CD8-positive, alpha-beta memory T cell (primary cell): ENCODE measurements at places on chromosomes 7 and 10.

DNA sequence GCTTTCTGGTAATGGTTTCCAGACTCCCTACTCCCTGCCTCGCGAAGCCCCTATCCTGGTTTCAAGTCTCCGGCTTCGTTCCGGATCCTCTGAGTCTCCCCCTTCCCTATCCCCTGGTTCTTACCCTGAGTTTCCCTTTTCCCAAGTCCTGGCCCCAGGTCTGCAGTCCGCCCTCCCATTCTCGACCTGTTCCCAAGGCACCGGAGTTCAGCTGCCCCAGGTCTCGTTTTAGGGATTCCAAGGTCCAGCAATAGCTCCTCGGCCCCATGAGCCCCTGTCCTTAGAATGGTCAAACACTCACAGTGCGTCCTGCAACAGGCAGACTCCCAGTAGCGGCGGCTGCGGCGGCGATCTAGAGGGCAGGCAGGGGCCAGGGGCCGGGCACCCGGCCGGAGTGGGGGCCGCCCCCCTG, 274 bp downstream of the PITX3 start:
- no peak for DNase-seq

DNA sequence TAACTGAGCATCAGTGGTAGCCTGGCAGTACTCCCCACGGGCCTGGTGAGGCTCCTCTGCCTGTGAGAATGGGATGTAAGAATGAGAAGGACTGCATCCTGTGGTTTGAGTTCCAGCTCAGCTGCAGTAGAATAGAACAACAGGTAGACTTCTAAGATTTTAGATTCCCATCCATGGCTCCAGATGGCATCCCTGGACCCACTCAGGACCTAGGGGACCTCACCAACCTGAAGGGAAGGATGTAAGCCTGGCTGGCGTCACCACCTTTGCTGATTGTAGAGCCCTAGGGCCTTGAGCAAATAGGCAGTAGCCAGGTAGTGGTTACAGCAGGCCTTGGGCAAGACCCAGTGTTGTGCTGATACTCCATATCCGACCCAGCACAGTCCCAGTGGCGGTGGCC, 9.6 kb upstream of the AOC1 start:
- no peak for DNase-seq

- no peak for DNase-seq
Observed at GRCh38 chr7:83038787-83039186, 123.9 kb downstream of the PCLO start.

DNA sequence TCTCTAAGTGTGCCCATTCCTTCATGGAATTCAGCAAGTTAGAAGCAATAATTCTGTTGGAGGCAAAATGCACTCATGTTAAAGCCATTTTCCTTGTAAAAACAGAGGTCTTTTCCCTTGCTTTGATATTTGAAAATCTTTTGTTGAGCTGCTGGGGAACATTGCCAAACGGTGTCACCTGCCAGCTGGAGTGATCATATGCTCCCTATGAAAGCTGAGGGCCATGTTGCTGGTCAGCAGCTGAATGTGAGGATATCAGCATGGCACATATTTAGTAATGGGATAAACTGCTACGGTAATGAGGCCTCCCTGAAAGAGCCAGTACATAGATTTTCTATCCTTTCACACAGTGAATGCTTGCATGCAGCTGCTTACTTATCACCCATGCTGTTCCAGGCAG, 224.3 kb downstream of the THSD7A start:
- no peak for DNase-seq

DNA sequence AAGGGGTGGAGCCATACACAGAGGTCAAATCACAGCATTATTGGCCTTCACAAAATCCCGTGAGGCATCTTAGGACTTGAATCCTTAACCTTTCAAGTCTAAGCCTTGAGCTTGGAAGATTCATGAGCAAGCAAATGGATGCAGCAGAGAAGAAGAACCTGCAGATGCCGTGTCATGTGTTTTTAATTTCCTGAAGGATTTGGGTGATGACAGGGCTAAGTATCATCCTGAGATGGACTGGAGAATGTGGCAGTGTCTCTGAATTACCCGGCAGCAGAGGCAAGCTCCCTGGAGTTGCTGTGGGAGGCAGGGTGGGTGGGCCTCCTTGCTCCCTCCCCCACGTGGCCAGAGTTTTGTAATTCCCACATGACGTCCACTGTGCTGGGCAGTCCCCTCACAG, 50.8 kb downstream of the GCC1 start:
- no peak for DNase-seq

- no peak for DNase-seq
Observed at GRCh38 chr7:26318921-26319320, 27.3 kb downstream of the SNX10 start.

DNA sequence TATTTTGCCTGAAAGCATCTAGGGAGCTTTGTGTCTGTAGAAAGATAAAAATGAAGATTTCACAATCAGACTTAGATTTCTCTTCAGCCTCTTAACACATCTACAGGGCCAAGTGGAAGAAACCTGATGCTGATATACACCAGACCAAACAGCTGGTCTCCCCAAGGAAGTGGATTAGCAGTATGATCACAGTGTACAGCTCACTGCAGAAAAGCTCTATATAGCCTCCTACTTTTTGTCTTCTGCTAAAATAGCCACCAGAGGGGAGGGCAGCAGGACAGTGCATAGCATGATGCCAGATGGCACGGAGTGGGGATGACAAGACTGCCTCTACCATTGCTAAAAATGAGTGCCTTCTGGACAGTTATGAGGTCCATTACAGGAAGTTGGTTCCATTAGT, 16.0 kb downstream of the FAM13C start:
- DNase-seq: no peak

GRCh38 chr10:79329529-79329928, 17.7 kb upstream of the PPIF start:
- no peak for DNase-seq

- no peak for DNase-seq
Observed at GRCh38 chr10:85492684-85493083, 873.9 kb downstream of the GRID1 start.

DNA sequence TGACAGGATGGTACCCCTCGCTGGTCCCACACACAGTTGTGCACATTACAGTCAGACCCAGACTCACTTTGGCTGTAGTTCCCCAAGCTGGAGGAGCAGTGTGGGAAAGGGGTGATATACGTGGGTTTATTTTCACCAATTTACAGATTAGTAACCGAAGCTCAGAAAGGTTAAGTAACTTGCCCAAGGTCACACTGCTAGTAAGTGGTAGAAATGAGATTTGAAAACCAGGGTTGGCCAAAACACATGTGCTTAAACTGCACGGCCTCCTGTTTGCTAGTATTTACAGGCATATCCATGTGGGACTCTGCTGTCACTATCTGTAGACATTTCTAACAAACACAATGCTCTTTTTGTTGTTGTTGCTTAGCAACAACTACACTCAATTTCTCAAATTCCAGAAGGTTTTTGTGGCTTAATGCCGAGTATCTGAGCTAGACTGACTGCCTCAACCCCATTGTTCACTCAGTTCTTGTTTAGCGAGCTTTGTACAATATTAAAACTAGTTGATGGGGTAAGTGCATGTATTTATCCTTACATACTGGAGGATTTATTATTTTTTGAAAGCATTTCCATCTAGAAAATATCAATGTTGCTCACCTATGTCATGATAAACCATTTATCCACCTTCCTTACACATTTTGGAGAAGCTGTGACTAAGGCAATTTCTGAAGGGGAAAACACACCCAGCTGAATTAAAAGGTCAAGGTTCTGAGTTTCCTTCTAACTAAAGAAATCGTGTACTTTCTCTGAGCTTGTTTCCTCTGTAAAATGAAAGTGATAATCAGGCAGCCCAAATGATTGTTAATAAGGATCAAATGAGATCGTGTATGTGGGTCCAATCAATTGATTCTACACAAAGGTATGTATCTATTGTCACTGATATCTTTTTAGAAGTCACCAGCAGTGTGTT, 5.3 kb upstream of the TMEM139 start:
- DNase-seq: no peak

DNA sequence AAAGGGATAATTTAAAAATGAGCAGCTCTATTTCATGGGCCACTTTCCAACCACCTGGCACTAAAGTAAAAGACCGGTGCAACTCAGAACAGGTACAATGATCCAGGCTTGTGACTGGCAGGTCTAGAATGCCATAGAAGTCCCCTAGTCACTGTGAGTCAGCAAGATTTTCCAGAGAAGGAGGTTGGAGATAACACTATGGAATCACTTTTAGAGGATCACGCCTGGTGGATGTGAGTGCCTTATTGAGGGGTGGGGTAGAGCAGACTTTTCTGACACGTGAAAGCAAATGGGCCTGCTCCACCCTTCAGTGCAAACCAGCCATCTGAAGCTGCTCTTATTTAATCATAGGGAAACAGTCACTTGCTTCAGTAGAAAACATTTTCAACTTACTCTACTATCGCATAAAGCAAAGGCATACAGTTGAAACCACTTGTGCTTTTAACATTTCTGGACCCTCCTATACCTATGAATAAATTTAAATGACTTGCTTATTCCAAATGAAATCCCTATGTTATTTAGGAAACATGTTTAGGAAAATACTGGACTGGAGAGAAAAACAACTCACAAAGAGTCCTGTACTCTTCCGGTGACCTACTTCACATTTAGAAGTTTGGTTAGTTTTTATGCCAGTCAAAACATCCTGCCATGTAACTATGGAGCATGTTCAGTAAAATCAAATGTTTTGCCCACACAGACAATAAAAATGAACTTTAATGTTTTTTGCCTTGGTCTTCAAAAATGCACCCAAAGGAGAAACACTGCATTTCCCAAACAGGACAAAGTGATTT, 21.5 kb upstream of the AKR1C1 start:
- DNase-seq: no peak

DNA sequence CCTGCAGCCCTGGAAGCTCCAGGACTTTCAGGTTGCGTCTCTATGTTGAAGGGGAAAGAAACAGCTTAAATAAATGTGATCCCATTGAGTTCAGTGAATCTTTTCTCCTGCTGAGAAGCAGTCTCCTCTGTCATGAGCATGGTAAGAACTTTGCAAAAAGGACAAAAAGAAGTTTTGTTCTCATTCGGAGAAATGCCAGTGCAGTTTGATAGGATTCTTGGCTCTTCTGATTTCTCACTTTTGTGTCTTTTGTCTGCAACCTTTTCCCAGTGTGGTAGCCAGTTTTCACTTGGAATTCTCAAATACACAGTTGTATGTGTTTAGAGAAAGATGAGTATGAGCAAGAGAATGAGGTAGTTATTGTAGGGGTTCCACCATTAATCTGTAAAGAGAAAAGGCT, 64.3 kb downstream of the AP3M1 start:
- DNase-seq: no peak

- no peak for DNase-seq
Observed at GRCh38 chr10:74011770-74012169, 13.9 kb downstream of the VCL start.

GRCh38 chr10:96919785-96920430, 87.8 kb downstream of the LCOR start:
- DNase-seq: no peak

DNA sequence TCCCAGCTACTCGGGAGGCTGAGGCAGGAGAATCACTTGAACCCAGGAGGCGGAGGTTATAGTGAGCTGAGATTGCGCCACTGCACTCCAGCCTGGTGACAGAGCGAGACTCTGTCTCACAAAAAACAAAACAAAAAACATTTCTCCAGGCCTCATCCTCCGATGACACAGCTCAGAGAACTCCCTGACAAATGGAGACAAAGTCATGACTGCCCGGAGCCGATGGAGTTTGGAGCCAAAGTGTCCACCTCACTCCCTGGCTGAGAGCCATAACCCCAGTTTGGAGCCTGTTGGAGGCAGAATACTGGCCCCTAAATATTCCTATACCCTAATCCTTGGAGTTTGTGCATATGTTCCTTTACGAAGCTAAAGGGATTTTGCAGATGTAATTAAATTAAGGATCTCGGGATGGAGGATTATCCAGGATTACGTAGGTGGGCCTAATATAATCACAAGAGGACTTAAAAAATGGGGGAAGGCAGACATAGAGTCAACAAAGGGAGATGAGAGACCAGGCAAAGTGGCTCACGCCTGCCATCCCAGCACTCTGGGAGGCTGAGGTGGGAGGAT, 22.7 kb downstream of the SSC4D start:
- DNase-seq: no peak

- no peak for DNase-seq
Observed at GRCh38 chr10:102420181-102420713, 389 bp upstream of the FBXL15 start.

DNA sequence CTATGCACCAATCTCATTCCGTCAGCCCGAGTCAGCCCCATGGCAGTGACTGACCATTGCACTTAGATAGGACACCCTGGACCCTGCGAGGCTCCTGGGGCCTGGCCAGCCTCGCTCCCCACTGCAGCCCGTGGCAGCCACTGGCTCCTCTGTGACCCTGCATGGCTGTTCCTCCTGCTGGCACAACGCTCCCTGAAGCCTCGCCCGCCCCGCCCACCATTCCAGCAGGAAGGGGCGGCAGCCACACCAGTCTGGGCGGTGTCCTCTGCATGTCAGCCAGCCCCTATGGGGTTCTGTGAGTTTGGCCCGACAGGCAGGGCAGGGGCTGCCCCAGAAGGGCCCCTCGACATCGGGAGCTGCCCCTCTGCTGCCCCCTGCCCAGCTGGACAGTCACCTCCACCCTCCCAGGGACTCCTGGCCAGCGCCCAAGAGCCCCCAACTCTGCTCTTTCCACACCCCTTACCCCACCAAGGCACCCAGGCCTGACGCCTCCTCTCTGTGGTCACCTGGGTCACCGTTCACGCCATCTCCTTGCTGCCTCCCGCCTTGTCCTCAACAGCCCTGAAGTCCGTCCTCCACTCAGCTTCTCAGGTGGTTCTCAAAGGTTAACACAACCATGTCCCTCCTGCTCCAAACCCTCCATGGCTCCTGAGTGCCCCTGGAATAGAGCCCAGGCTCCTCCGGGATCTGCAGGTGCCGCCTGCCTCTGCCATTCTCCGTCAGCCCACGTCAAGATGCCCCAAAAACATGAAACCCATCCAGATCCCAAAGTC, 103.5 kb downstream of the MICALL2 start:
- no peak for DNase-seq

DNA sequence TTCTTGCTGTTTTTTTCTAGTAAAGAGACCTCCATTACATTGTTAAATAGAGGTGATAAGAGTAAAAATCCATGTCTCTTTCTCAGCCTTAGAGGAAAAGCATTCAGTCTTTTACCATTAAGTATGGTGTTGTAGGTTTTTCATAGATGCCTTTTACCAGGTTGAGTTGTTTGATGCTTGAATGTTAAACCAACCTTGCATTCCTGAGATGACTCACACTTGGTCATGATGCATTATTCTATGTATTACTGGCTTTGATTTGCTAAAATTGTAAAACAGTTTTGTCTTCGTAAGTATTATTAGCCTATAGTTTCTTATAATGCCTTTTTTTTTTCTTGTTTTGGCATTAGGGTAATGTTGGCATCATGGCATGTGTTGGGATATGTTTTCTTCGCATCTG, 90.0 kb downstream of the ANKRD61 start:
- DNase-seq: no peak

GRCh38 chr10:14727924-14728323, 46.8 kb downstream of the FAM107B start:
- DNase-seq: no peak

- DNase-seq: no peak
Observed at GRCh38 chr10:1316809-1317143, 260.6 kb downstream of the WDR37 start.

- DNase-seq: no peak
Observed at GRCh38 chr10:70729763-70730357, 55.3 kb downstream of the TBATA start.

- DNase-seq: no peak
Observed at GRCh38 chr10:132626761-132627665, 89.4 kb downstream of the INPP5A start.

- DNase-seq: no peak
Observed at GRCh38 chr10:124150189-124150806, 56.9 kb upstream of the CHST15 start.

GRCh38 chr10:21145751-21146435, 248.8 kb upstream of the NEBL start:
- DNase-seq: no peak

GRCh38 chr7:17444673-17445072, 146.2 kb downstream of the AHR start:
- no peak for DNase-seq
